WTC11 (cell line): ENCODE measurements at places on chromosomes 7 and 10. TPM values are rescaled to one million over a fixed set of nuclear protein-coding genes. Genes with fewer than 3 reads are reported as not detected.

Gene DPP6
- total RNA-seq: 0.07 TPM in 1 of 3 replicates, not detected in the others

Gene STOX1
- total RNA-seq: 1.6 to 1.9 TPM (median 1.6 TPM) in 3 replicates

Gene PRSS37
- not detected in 3 replicates for total RNA-seq

Gene ELN
- total RNA-seq: 3.3 to 5.4 TPM (median 3.9 TPM) in 3 replicates

- no peak for DNase-seq
These were observed 40.2 kb downstream of the PDSS1 start for GRCh38 chr10:26737730-26738129.

DNA sequence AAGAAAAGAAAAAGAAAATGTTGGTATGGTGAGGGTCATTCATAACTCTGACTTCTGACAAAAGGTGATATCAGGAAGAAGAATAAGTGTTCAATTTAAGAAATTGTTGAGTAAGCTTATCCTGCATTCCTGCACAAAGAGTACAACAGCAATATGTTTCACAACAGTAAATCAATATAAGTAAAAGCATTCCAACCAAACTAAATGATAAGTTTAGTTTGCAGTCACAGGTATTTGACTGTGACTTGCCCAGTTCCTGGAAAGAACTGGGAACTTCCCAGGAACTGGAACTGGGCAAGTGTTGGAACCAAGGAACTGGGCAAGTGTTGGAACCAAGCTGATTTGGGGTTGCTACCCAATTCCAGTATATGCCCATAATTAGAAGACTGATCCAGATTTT is 35.0 kb downstream of the NEURL1 start:
- no peak for DNase-seq

DNA sequence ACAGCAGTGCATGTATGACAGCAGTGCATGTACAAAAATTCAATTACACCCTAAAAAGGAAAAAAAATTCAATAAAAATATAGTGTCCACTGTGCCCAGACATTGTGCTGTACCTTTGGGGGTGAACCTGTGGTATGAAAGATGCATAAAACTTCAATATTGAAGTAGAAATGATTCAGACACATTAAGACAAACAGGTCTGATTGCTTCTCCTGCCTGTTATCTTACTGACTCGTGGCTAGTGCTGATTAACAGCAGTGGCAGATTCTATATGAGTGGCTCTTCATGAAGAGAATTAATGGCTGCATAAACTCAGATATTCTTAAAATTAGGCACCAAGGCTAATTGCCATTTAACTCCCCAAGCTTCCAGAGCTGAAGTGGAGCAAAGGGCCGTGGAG is 37.9 kb downstream of the GATA3 start:
- no peak for DNase-seq

DNA sequence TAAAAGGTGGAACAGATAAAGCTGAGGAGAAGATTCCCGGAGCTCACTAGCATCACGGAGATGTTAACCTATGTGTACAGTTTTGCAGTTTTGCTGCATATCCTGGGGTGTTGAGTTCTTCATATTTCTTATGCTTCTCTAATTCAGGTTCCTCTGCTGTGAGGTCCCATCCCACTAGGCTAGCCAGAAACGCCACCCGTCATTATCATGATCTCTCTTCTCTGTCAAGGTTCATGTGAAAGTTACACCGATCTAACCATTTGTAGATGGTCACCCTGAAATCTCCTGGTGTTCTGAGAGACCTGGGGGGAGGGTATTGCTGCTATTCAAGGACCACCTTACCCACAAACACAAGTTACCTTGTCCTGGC is 136.3 kb downstream of the CCDC71L start:
- DNase-seq: no peak

GRCh38 chr10:44589181-44589943 is 204.5 kb upstream of the CXCL12 start:
- DNase-seq: no peak

DNA sequence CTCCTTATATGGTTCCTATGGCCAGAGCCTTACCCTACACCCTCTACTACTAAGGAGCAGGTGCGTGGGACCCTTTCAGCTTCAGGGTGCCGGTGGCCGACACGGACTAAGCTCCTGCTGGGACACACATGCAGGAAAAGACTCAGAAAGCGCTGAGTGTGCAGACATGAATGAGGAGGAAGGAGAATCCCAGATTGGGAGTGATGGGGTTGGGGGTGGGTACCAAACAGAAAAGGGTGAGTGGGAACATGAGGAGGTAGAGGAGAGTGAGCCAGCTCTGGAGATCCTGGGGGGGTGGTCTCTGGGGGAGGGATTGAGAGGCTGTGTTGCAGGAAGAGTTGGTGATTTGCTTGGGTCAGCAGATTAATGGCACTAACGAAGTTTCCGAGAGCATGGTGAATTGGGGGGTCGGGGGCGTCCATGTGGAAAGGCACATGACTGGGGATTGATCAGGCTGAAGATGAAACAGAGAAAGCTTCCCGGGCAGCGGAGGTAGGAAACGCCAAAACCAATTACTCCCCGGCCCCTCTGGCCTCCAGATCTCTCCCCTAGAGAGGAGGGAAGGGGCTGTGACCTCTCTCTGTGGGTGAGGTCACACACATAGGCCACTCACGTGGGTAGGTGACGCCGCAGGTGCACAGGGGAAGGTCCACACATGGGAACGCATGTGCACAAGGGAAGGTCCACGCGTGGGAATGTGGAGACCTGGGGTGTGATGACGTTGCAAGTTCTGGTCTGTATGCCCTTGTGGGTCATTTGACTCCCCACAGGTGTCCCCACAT is 37.9 kb upstream of the SLF2 start:
- no peak for DNase-seq

DNA sequence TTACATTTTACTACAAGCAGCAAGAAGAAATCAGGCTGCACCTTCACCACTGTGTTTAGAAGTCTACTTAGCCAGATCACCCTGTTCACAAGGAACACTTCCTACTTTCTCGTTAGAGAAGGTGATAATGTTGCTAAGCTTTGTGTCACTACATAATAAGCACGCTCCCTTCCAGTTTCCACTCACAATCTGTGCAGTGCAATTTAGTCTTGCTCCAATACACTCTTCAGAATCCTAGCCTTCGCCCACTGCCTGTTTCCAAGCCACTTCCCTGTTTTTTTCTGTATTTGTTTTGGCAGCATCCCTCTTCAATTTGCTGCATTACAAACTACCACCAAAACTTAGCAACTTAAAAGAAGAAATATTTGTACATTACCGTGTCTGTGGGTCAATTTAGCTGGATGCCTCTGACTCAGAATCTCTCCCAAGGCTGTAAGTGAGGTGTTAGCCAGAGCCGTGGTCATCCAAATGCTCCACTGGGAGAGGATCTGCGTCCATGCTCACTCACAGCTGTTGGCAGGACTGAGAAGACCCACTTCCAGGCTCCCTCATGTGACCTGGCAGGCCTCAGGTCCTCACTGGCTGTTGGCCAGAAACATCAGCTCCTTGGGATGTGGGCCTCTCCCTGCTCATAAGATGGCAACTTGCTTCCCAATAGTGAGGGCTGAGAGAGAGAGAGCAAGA is 110.4 kb downstream of the PON1 start:
- no peak for DNase-seq

DNA sequence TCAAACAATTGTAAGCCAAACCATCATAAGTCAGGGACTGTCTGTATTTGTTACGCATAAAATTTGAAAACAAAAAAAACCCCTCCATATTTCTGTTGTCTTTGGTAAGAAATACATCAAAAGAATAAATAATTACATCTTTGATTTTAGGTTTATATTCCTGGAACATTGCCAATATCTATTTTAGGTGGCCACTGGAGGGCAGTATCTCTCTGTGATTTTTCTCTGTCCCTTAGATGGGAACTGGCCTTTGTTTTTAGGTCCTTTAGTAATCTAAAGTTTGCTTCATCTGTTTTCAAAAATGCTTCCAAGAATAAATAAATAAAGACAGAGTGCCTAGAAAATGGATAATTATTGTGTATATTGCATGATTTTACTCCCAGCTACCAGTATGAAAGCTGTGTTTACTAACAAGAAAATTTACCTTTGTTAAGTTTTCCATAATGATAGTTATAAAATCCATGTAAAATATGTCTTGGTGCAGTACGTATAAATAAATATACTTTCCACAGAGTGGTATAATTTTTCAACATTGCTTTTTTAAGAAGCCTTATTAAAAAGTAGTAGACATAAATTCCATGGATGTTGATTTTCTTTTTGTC is 64.2 kb downstream of the PHYHIPL start:
- no peak for DNase-seq

DNA sequence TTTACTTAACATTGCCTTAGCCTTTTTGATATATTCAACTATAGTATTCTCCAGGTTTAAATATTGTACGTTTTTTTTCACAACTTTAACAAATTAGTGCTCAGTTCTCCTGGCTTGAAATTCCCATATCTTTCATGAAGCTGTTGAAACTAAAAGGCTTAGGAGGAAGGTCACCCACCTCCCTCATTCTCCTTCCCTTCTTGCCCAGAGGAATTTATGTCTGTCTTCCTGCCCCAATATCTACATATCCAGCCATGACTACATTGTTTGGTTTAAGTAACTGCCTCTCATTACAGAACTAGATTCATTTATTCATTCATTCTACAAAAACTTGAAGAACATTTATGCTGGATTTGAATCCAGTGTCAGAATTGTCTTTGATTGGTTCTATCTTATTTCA is 254.8 kb upstream of the C7orf33 start:
- DNase-seq: no peak

GRCh38 chr7:39588416-39588815 is 22.2 kb downstream of the YAE1 start:
- DNase-seq: no peak

DNA sequence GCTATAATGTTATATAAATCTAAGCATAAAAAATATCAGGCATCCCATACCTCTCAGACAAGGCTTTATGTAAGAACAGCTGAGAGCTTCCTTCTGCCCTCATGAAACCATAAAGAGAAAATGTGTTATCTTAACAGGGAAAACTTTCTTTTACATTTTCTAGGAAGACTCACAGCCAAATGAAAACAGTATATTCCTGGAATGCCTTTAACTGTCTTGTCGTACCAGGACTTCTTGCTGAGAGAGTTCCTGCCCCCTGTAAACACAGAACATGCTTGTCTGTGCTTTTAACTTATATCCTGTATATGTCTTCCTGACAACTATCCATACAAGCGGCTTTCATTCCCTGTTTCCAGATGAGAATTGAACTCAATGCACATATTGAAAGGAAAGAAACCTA is 64.8 kb upstream of the AHR start:
- no peak for DNase-seq

DNA sequence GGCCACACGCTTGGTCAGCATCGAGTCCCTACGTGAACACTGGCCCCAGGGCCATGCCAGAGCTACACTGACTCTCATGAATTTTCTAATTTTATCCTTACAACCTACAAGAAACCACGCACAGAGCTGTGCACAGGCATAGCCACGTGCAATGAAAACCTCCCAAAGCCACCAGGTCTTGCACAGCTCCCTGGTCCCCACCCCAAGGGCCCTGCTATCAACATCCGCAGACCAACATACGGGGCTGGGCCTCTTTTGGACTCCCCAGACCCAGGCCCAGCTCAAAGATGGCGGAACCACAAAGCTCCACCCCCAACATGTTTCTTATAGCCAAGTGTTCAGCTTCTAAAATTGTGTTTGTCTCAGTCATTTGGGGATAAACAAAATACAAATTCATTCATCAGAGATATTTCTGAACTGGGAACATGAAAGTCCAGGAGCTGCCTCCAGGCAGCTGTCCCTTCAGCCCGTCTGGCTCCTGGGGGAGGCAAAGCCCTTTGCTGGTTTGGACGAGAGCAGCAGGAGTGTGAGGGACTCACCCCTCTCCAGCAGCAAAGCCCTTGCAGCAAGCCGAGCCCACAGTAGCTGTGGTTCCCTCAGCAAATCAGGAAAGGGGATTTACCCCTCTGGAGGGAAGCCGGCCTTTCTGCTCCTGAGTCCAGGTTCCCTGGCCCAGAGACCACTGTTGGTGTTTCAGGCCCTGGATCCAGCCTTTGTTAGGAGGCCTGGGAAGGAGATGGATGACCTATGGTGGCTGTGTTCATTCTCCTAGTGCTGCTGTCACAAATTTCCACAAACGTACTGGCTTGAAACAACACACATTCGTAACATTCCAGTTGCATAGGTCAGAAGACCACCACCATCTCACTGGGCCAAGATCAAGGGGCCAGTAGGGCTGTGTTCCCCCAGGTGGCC is 75.1 kb downstream of the OAT start:
- DNase-seq: no peak

DNA sequence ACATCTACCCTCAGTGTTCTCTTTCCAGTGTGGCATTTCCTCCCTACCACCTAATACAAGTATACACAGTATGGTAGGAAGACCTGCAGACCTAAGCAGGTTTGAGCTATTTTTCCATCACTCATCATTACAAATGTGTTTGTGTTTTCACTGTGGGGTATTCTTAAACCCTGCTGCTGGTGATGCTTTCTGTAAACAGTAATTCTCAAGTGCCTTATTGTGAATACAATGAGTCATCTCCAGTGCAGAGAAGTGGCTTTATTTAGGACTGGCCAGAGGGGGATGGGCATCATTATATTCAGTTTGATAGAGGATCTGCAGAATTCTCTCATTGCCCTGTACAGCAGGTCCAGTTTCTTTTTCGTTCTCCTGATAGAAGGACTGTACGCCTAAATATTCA is 63.7 kb downstream of the GRM8 start:
- no peak for DNase-seq
